ENCODE measurements at places on chromosomes 2 and 18.

- no peak for DNase-seq
Observed at GRCh38 chr2:118539290-118539689, 308.2 kb downstream of the EN1 start.

DNA sequence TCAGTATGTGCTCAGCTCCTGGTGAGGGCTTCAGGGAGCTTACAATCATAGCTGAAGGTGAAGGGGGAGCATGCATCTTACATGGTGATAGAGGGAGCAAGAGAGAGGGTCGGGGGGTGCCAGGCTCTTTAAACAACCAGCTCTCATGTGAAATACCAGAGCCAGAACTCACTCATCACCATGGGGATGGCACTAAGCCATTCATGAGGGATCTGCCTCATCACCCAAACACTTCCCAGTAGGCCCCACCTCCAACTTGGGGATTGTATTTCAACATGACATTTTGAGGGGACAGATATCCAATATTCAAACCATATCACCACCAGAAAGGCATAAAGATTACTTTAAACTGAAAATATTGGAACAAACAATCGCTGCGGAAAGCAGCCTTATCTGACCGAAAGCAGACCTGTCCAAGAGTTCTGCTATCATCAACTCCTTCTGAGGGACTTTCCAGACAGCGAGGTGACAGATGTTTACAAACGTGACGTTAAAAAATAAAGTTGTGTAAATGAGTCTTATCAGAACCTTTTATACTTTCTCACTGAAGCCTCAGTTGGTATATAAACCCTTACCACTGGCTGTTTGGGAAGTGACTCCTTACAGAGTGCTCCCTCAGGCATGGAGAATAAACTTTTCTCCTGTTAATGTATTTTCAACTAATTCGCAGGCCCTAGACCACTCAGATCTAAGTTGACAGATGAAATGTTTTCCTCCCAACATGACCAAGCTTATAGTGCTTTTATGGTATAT is 35.5 kb upstream of the PTH2R start:
- no peak for DNase-seq

DNA sequence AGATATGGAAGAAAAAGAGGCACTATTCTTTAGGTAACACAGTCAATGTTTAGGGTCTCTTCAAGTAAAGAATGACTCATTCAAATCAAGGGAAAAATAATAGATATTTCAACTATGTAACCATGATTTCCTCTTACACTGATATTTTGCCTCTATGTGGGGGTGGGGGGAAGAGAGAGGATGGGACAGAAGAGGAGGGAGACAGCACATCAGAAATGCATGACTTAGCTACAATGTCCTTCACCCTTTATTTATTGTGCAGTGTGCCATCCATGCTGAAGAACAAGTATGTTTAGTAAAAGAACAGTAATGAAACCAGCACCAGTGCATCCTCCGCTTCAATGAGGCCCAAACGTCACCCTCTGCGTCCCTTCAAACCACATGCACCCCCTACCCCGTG is 204.8 kb downstream of the HDAC4 start:
- no peak for DNase-seq

- peak; percentile 19 for DNase-seq
Observed at GRCh38 chr18:46756559-46757201, at the start of gene ST8SIA5. Gene ST8SIA5 (minus strand): TSS chr18:46757053. CDS start chr18:46756508, 545 bp downstream.

DNA sequence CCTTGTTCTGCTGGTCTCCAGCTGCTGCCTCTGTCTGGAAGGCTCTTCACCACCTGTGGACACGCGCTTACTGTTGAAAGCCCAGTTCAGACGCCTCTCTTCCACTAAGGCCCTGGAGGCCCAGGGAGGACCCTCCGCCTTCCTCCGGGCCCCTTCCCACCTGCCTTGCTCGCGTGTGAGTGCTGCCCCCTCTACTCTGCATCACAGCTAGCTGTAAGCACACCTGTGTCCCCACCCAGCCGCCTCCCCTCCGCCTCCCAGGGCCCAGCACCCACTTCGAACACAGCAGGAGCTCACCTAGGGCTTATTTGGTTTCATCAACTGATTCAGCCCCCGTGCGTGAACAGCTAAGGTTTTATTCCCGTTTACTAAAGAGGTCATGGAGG is 49.7 kb downstream of the KCNF1 start:
- DNase-seq, result no peak

- DNase-seq, result peak; percentile 38
Observed at GRCh38 chr2:207230261-207231105, 64.7 kb upstream of the KLF7 start.

- DNase-seq, result peak; percentile 75
Observed at GRCh38 chr2:9378433-9379390, 44.6 kb downstream of the ITGB1BP1 start.

- peak; percentile 35 for DNase-seq
Observed at GRCh38 chr2:199485732-199486335, 28.1 kb upstream of the SATB2 start.

- DNase-seq, result no peak
Observed at GRCh38 chr2:168130346-168130745, 117.0 kb downstream of the STK39 start.

DNA sequence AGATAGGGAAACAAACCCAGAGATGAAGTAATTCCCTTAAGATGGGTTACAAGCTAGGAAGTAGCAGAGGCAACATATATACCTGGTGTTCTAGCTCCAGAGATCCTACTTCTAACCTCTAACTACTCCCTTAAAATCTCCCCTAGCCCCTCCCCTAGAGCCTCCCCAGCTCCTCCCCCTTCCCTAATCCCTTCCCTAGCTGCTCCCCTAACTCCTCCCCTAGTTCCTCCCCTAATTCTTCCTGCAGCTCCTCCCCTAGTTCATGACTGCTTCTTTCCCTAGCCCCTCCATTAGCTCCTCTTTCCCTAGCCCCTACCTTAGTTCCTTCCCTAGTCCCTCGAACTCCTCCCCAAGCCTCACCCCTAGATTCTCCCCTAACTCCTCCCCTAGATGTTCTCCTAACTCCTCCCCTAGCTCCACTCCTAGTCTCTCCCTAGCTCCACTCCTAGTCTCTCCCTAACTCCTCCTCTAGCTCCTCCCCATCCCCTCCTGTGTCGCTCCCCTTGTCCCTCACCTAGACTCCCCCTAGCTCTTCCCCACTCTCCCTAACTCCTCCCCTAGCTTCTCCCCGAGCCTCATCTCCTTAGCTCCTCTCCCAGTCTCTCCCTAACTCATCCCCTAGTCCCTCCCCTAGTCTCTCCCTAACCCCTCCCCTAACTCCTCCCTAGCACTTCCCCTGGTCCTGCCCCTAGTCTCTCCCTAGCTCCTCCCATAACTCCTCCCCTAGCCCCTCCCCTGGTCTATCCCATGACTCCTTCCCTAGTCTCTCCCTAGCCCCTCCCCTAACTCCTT is 108.9 kb downstream of the CD226 start:
- no peak for DNase-seq

DNA sequence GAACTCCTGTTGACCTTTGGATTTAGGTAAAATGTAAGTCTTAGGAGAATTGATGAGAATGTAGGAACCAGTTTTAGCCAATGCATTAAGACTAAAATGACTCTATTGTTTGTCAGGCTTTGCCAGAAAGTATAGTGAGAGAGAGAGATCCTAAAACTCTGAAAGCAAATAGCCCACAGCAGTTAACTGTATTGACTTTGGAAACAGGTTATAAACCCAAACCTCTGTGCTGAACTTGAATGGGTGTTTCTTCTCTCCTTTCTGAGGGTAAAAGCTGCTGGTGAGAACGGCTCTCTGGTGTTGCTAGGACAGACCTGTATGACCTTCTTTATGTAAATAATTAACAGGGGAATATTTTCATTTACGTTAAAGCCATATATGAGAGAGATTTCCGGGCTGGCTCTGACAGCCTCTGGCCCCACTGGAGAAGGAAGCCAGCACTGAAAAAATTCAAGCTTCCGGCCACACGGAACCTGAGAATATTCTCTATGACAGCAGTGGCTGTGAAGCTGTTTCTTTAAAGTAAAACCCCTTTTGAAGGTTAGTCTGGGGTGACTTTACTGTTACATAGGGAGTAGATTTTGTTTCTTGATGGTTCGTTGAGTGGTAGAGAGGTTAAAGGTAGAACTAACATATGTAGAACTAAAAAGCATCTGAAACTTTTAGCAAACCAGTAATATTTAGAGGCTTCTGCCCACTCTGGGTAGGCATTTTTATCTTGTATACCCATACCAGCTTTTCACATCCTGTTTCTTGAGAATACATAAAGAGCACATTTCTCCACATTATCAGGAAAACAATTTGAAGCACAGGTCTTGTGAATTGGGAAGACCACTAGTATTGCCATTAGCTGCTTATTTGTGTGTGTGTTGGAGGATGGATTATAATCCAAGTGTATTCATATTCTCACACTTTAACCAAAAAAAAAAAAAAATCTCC is 123.8 kb downstream of the SPTBN1 start:
- no peak for DNase-seq

DNA sequence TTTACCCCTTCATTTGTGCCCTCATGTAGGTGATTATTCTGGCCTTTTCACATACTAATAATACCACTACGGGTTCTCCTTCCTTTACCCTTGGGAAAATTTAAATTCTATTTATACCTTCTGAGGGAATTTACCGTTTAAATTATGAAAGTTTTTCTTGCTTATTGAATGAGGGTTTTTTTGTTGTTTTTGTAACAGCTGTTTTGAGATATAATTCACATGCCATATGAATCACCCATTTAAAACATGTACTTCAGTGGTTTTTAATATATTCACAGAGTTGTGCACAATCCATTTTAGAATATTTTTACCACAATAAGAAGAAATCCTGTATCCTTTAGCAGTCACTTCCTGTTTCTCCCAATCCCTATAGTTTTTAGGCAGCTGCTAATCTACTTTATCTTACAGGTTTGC is 54.7 kb downstream of the EML4 start:
- DNase-seq, result no peak

- DNase-seq, result no peak
Observed at GRCh38 chr18:76633588-76634269, 138.7 kb upstream of the ZNF516 start.

GRCh38 chr2:181627545-181627944 is 29.4 kb downstream of the CERKL start:
- no peak for DNase-seq

DNA sequence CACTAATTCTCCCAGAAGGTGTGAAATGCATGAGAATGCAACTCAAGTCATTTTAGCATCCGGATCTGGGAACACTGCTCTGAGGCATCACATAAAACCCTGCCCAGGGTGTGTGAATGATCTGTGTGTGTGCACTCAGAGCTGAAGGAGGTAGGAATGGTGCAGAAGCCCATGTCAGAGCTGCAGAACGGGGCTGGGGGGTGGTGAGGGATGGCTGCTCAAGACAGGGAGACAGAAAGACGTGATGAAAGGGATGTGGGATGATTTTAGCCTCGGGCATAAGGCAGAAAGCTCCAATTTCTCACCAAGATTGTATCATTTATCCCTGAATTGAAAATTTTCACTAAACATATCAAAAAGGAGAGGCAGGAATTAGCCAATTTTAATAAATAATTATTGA is 369.1 kb downstream of the EIPR1 start:
- no peak for DNase-seq

GRCh38 chr2:33104052-33104623 is 157.4 kb downstream of the LTBP1 start:
- peak; percentile 32 for DNase-seq

DNA sequence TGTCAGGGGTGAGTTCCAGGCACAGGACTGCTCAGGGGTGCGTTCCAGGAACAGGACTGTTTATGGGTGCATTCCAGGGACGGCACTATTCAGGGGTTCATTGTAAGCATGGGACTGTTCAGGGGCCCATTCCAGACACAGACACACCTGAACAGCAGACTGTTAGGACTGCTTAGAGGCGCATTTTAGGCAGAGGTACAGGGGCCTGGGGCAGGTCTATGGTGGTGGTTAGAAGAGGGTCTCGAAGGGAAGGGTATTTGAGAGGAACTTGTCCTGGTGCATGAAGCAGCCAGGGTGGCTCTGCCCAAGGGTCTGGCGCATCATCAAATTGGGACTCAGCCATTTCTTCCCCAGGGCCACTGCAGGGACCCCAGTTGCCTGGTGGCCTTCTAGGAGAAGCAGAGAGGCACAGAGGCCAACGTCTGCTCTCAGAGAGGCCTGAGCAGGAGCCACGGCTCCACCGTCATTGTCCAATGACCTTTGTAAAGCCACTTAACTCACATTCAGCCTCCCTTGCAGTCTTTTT is 14.8 kb upstream of the MLPH start:
- DNase-seq, result no peak

GRCh38 chr2:241084856-241085444 is 17.1 kb downstream of the MTERF4 start:
- DNase-seq, result no peak

DNA sequence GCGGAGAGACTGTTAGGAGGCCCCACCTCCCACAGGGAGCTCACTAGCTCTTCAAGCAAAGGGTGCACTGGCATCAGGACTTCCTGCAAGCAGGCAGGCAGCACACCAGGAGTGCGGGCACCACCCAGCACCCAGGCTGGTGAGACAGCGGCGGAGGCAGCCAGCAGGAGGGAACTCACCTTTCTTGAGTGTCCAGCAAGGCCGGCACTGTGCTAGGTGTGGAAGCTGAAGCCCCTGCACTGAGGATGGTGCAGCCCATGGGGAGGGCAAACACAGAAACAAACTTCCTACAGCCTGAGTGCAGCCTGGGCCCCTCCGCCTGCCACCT is 100.7 kb upstream of the ID2 start:
- no peak for DNase-seq

DNA sequence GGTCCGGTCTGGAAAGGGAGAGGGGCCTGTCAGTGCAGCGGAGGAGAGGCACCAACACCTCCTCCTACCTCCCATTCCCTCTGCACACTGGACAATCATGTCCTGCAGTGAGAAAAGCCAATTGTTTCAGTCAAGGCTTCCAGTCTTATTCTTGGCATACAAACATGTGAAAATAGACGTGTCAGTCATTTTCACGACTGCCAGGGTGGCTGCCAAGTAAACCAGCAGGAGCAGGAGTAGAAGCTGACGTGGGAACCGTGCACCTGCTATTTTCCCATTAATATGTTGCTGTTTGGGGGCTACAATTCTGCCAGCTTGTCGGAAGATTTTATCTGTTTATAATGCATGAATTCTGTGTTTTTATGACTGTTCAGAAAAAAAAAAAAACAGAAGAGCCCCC is 202.3 kb downstream of the SPP2 start:
- no peak for DNase-seq

GRCh38 chr2:96138179-96139145 is at the start of gene ASTL:
Gene ASTL (minus strand): TSS chr2:96138502. CDS start chr2:96138436, 66 bp downstream.
- no peak for DNase-seq

DNA sequence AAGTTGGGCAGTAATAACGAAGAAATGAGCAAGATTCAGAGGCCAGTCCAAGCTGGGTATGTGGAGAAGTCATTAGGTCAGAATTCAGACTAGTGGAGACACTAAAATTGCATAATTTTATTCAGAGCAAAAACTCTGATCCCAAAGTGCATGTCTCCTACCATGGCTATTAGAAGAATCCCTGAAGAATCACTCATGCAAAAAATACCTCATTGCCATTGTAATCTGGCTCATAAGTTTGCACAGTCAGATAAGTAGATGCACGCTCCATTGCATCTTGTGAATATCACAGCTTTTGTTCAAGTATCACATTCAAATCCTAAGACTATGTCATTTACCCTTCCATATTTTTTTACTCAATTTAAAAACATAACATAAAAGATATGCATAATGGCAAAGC is 692.2 kb upstream of the KLHL29 start:
- DNase-seq, result no peak
